ENCODE measurements at places on chromosomes 3 and 15.

DNA sequence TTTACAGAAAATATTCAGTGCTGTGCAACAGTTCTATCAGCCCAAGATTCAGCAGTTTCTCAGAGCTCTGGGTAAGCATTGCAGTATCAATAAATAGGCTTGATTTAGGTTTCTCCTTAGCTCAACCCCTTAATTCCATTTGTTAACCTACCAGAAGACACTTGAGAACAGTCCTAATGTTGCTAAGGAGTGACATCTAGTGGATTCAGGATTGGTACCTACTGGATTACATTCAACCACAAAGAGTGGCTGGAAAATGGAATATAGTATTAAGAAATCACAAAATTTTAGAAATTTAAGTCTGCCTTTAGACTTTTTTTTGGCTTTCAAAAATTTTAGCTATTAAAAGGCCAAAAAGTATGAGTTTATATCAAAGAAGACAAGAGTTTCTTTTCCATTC lies 34.7 kb downstream of the POLG start:
- DNase-seq: no peak

DNA sequence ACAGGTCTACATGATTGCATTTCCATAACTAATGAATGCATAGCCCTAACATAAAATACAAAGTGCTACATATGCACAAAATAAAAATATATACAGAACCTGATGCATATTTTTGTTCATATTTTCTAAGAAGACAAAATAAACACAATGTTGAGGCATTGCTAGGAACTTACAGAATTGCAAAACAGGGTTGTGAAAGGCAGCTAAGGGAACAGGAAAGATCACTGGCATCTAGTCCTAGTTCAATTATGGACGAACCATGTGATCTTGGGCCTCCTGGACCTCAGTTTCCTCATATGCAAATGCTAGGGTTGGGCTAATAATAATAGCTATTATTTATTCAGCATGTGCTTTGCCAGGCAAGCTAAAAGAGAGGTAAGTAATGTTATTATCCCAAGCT lies 15.5 kb upstream of the NCEH1 start:
- DNase-seq: no peak

DNA sequence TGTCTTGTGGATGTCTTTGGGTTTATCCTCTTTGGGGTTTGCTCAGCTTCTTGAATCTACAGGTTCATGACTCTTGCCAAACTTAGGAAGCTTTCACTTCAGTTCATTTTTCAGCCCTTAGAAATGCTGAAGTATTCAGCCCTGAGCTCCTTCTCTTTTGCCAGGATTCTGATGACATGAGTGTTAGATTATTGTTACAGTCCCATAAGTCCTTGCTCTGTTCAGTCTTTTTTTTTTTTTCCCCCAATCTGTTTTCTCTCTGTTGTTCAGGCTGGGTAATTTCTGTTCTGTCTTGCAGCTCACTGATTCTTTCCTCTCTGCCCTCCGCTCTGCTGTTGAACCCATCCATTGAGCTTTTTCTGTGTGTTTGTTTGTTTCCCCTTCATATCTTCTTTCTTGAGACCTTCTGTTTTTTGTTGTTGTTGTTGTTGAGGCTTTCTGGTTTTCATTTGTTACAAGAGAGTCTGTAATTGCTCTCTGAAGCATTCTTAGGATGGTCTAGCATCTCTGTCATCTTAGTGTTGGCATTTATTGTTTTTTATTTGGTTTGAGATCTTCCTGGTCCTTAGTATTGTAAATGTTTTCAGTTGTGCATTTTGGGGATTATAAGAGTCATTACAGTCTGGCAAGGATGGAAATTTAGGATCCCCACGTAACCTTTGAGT lies 18.4 kb downstream of the LRCH3 start:
- no peak for DNase-seq

DNA sequence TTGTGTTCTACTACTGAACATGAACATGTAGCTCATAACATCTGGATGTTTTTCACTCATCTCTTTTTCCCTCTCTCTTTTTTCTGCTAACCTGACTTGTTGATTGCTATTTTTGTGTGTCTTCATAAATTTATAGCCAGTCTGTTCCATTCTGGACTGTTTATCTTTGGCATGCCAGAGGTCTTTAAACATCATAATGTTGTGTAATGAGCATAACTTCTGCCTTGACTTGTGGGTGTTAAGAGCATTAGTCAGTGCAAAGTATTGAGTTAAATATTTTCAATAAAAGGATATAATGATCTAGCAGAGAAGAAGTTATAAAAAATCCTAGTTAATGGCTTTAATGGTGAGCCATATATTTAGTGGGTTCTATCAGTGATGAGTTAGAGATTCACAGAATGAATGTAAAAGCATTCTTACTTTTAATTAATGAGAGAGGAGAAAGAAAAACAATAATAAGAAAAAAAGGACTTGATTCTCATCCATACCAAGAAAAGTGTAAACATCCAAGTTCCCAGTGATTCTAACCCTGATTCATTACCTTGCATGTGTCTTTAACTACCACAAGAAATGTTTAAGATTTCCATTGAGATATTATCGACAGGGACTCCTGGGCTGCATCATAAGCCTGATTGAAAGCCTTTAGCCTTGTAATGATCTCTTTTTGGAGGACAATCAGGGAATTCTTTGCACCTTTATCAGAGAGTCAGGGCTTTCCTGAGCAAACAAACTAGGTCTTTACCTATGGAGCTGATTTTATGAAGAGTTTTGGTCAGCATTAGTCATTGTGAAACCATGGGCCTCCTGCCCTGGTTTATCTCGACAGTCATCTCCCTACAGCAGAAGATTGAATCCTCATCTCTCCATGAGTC lies 22.9 kb downstream of the MITF start:
- no peak for DNase-seq

- DNase-seq: no peak
Measured at GRCh38 chr3:23961066-23961465, 16.0 kb downstream of the NR1D2 start.

- no peak for DNase-seq
Measured at GRCh38 chr15:41161736-41162135, 45.7 kb upstream of the INO80 start.

DNA sequence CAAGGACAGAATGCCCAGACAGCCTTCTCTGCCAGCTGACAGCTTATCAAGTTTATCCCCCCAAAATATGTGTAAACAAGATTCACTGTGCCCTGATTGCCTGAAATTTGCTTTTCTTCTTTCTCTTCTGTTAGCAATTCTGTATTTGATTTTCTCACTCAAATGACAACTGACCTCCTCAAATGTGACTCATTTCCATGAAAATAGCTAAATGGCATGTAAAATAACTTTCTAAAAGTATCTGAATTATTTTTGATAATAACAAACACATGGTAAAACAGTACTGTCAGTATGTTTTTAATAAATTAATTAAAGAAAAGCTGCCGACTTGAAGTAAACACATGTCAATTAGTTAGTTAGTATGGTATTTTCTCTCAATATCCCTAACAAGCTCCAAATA lies 202.3 kb upstream of the STAC start:
- no peak for DNase-seq
